ENCODE measurements at places on chromosomes 6 and 20.

DNA sequence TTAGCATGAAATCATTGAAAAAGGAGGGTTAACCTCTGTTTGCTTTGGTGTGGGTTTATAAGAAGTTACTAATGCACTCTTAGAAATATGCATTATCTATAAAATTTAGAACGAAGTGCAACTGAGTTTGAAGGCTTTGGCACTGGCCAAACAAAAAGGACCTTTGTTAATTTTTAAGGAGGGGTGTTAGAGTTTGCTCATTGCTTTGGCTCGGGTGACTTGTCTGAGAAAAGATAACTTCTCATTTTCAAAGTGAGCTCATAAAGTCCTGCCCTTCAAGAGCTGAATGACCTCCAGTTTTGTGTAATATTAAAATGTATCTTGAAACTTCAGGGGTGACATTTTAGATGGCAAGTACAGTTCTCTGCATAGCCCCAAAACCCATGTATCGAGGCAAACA lies 25.9 kb downstream of the NEDD9 start:
- no peak for DNase-seq

GRCh38 chr20:2817341-2817726 lies 1.2 kb downstream of the TMEM239 start:
- DNase-seq: no peak

- no peak for DNase-seq
These were observed 3.1 kb upstream of the SPATS1 start for GRCh38 chr6:44339301-44339700.

- DNase-seq: no peak
These were observed 26.0 kb downstream of the MAP3K5 start for GRCh38 chr6:136766274-136766673.

DNA sequence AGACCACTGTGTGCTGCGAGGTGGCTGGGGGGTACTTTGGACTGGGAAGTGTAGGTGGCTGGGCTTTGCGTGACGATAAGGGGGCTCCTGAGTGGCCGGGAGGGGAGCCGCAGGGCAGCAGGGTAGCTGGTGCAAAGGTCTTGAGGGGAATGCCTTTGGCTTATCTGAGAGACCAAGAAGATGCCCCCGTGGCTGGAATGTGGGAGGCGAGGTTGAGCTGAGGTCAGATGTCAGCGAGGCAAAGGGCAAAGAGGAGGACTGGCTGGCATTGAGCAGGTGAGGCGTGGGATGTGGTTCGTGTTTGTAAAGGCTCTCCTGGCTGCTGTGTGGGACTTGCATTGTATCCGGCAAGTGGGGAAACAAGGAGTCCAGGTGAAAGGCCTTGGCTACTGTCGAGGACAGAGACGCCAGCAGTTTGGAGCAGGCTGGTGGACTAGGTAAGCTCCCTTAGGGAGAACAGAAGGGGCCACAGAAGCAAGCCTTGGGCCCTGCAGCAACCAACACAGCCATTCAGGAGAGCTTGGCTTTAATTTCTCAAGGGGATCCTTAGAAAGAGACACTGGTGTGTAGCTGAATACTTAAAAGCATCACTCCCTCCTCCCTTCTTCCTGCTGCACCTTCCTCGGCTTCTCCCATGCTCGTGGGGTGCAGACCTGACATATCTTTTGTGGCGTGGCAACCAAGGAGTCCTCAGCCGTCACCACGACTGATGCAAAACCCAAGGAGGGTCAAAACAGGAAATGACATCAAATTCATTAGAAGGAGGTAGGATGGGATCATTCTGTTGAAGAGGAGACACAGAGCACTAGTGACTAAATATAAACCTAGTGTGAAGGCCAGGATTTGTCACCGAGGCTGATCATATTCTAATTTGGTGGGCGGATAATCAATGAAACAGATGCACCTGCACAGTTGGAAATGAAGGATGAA lies 53.5 kb upstream of the ERVFRD-1 start:
- DNase-seq: no peak

GRCh38 chr20:31698803-31699718 lies 23.6 kb downstream of the BCL2L1 start:
- DNase-seq: no peak

GRCh38 chr6:150036081-150036480 lies 10.7 kb upstream of the RAET1L start:
- DNase-seq: no peak
